ENCODE measurements at places on chromosomes 2 and 18.

GRCh38 chr18:77346208-77346810 lies 96.7 kb downstream of the GALR1 start:
- no peak for DNase-seq

DNA sequence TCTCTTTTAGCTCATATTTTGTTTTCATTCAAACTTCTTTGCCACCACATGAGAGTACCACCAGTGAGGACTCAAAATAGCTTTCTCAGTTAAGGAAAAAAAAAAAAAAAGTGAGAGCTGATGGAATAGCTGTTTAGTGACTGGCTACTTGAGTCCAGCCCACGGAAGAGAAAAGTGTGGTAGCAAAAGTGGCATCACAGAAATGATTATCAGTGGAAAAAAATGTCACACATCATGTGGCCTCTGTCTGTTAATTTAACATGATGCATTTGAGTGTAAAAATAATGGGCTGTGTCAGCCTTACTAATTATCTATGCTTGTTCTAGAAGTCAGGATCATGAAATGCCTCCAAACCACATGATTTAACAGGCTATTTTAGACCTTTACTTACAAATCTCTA lies 132.5 kb downstream of the UBE2E3 start:
- DNase-seq, result no peak

GRCh38 chr2:151651274-151651673 lies 83.0 kb downstream of the NEB start:
- DNase-seq, result no peak

GRCh38 chr2:16584824-16585540 lies 80.7 kb downstream of the CYRIA start:
- no peak for DNase-seq

GRCh38 chr2:137411585-137411984 lies 552.7 kb upstream of the HNMT start:
- DNase-seq, result peak; percentile 3

GRCh38 chr18:63111671-63112402 lies 207.7 kb downstream of the BCL2 start:
- DNase-seq, result no peak

GRCh38 chr2:109256921-109257320 lies 127.9 kb downstream of the SH3RF3 start:
- DNase-seq, result no peak

DNA sequence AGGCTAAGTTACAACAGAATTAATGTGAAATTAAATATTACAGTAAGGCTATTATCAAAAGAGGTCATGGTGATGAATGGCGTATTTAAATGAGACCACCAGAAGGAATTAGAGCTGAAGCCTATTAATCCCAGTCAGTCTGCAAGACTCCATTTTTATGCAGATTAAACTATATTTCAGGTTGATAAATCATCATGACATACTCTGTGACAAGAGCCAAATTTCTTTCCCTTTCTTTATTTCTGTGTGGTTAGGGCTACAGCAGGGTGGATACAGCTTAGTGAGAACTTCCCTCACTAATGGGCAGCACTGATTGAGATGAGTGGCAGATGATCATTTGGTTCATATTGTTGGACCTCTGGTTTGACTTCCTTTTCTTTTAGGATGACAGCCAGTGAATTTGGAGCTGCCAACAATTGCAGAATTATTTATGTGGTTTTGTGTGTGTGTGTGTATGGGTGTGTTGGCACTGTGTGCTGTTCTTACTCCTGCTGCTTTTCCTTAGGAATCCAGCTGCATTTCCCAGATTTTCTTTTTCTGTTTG lies 481.3 kb downstream of the PIK3C3 start:
- no peak for DNase-seq

- no peak for DNase-seq
Measured at GRCh38 chr2:100643906-100644501, 81.2 kb downstream of the PDCL3 start.

DNA sequence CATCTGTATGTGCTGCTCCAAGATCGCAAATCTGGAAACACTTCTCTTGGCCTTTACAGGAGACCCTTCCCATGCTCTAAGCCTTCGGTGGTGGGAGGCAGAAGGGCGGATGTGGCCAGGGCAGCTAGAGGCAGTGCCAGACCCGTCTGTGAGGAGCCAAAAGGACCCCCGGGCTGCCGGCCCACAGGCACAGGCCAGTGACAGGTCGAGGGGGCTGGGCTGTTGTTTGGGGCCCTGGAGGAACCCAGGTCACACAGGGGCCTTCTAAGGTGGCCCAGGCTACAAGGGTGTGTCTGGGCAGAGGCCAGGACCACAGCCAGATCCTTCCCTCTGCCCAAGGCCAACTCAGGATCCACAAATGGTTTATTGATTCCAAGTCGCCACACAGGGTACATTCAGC lies 49.4 kb downstream of the SLC66A2 start:
- DNase-seq, result no peak

- no peak for DNase-seq
Measured at GRCh38 chr2:231219289-231219688, 20.9 kb downstream of the ARMC9 start.

DNA sequence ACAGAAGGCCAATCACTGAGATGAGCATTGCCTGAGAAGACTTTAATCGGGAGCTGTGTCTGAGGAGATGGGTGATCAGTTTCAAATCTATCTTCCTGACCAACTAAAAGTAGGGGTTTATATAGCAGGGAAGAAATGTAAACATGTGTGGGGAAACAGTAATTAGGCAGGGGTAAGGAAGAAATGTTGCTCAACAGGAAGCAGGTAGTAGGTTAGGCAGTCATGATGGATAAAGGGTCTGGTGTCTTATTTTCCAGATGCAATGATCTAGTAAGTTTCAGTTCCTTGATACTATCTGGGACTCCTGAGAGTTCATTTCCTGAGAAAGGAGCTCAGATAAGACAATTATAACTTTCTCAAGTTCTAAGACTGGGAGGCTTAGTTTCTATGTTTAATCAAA lies 33.8 kb upstream of the DNAJC10 start:
- DNase-seq, result no peak

- no peak for DNase-seq
Measured at GRCh38 chr2:49108851-49109250, 45.5 kb downstream of the FSHR start.

- DNase-seq, result no peak
Measured at GRCh38 chr18:49628119-49628518, 66.3 kb downstream of the LIPG start.

- DNase-seq, result no peak
Measured at GRCh38 chr2:174892546-174892945, 112.6 kb downstream of the CHN1 start.

Data from mesendoderm (in vitro differentiated cells).